ENCODE measurements at places on chromosomes 5 and 9.

GRCh38 chr5:112127861-112128260 is 291.2 kb downstream of the EPB41L4A start:
- DNase-seq, result no peak

DNA sequence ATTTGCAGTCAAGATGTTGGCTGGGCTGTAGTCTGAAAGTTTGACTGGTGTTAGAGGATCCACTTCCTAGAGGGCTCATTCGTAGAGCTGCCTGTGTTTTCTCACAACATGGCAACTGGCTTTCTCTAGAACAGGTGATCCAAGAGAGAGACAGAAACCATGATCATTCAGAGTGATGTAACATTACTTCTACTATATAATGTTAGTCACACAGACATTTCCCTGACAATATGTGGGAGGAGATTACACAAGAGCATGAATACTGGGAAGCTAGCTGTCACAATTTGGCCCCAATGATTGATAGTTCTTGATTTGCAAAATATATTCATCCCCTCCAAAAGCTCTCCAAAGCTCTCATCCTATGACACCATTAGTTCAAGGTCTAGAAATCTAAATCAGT is 10.9 kb upstream of the TMEM161B start:
- no peak for DNase-seq

GRCh38 chr5:8720506-8720905 is 825.4 kb downstream of the SEMA5A start:
- no peak for DNase-seq

- DNase-seq, result no peak
These were observed 18.7 kb upstream of the LECT2 start for GRCh38 chr5:135973323-135974020.

- DNase-seq, result no peak
These were observed 71.1 kb upstream of the NR3C1 start for GRCh38 chr5:143474616-143475015.

DNA sequence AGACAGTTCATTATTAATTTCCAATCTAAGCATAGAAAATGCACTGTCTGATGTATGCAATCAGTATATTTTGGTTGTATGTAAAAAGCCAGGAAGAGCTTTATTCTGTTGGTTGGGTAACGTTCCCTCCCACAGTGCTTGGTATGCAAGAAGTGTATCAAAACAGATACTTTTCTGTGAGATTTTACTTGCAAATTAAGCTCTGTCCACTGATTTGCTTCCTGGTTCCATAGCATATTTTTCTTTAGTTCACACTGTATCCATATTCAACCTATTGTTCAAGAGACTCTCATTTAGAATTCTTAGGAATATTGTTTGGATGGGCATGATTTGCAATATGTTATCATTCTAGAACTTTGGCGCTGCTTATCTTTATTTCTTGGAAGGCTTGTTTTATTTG is 47.4 kb downstream of the RNF180 start:
- DNase-seq, result peak; percentile 27

DNA sequence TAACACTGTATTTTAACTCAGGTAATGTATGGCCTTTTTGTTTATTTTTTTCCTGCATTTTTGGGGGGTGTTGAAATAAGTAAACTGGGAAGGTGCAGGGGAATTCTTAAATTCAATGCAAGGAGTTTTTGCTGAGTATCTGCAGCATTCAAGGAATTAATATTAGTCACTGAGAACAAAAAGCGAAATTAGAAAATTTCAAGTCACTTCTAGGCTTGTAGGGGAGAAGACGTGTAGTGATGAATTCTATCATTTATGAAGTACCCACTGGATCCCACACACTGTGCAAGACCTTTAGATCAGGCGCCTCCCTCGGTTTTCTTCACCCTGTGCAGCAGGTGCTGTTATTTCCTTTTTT is 1.2 kb downstream of the EHMT1 start:
- no peak for DNase-seq

DNA sequence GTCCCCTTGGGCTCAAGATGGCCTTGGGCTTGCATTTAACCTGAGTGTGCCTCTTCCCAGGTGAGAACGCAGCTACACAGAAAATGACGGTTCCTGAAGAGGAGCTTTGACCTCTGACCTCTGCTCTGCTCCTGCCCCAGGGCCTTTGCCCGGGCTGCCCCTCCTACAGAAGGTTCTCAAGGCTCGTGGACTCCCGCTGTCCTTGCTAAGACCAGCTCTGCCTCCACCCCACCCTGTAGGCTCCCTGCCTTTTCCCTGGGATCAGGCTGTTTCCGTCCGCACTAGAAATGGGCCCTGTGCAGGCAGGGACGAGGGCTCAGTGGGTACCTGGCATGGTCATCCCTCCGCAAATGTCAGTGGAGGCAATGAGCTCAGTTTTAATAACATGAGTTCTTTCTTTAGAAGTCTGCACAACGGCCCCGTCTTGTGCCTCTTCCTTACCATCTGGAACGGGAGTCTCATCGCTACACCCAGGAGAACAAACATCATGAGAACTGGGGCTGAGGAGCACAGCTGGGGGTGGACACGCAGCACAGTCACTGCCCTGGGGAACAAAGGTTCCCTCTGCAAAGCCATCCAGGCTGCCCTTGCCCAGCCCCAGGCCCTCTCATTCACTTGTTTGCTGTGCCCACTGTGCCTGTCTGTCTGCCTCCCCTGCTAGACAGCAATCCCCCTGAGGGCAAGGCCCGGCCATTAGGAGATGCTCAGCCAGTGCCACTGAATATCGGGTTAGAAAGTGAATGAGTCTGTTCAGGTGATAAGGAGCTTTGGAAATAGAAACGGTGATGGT is 26.7 kb upstream of the LPCAT1 start:
- DNase-seq, result peak; percentile 7

DNA sequence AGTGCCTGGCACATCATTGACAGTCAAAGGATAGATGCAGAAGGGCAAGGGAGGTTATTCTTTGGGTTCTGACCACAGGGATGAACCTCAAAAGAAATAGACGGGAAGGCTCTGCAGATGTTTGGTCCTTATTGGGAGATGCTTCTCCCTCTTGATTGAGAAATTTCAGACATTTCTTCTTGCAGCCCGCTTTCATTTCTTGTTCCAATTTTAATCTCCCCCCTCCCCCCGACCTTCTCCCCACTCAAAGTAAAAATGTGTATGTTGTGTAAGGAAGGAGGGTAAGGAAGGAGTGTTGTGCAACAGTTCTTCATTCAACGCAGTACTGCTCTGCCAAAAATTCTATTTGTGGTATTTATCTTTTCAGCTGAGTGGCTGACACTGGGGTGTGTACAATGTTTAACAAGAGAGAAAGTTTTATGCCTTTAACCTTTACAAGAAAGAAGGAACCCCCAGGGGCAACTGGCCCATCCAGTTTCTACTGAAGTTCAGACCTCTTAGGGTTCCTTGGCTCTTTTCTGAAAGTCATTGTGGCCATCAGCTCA is 46.3 kb upstream of the TNFSF15 start:
- DNase-seq, result no peak

GRCh38 chr9:130869250-130869649 is 27.4 kb downstream of the QRFP start:
- peak; percentile 87 for DNase-seq

Measured in testis (tissue), 5 donors.